ENCODE measurements at places on chromosomes 12 and 14.

- peak; percentile 65 for DNase-seq
Measured at GRCh38 chr14:77037938-77038568, 9.5 kb upstream of the IRF2BPL start.

- peak; percentile 10 for DNase-seq
Measured at GRCh38 chr12:77615332-77615731, 215.4 kb upstream of the NAV3 start.

- no peak for DNase-seq
Measured at GRCh38 chr14:68522510-68523325, 270.1 kb downstream of the ZFP36L1 start.

DNA sequence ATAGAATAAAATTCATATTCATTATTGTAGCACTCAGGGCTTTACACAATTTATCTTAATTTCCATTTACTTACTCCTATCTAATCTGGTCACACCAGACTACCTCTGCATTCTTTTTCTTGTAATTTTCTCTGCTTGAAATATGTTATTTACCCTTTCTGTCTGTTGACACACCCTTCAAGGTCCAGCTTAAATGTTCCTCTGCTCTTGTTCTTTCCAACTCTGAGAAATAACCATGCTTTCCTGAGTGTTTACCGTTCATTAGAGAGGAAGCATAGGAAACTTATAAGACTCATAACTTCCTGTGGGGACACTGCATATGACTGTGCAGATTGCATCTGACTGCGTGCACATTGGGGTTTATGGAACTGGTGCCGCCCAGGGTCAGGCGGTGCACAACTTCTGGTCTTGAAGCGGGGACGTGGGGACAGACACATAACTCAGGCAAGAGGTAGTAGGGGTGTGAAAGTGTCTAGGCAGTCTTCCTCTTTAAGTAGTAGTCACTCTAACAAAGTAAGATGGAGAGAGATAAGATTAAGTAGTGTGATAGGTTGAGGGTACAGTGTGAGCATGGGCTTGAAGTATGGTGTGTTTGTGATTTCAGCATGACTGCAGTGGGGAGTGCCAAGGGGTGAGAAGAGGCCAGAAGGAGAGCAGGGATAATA lies 42.6 kb upstream of the FOXJ2 start:
- no peak for DNase-seq

DNA sequence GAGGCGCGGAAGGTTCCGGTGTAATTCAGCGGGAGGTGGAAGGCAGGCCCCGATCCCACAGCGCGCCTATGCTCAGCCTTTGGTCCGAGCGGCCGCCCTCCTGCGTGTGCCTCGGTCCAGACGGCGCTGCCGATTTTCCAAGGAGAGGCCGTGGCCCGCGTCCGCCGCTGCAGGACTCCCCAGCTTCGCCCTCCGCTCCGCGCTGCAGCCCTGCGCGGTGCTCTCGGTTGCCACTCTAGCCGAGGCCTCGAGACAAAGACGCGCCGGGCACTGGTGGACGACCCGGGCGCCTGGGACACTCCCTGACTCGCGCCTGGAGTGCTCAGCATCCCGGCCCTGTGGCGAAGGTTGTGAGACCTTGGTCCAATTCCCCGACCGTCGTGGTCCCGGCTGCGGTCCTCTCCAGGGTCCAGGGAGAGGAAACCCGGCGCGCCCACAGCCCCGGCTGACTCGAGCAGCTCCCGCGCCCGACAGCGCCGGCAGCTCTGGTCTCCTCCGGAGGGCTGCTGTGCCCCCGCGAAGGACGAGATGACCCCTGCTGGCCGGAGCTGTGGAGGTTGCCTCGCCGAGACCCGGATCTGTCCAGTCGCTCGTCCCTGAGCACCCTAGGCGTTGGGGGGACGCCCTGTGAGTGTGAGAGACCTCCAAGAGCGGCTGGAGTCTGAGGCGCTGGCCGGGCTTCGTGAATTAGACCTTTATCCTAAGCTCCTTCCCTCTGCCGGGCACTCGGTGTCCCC lies 6.5 kb downstream of the HOXC12 start:
- DNase-seq: no peak

GRCh38 chr12:53160000-53160399 lies 20.5 kb upstream of the ZNF740 start:
- no peak for DNase-seq

GRCh38 chr14:35250319-35250718 lies 41.9 kb upstream of the PSMA6 start:
- no peak for DNase-seq

DNA sequence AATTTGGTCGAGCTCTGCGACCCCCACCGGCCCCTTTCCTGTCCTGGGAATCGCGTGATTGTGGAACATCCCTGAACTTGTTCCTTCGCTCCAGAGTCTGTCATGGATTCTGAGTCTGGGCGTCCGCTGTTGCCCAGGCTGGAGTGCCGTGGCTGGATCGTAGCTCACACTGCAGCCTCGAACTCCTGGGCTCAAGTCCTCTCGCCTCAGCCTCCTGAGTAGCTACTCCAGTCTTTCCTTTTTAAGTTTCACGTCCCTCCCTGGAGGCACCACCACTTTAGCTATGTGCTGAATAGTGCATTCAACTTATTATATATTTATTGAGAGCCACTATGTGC lies 698 bp downstream of the ACOT6 start:
- DNase-seq: no peak

GRCh38 chr12:97643924-97644323 lies 181.3 kb downstream of the RMST start:
- no peak for DNase-seq

DNA sequence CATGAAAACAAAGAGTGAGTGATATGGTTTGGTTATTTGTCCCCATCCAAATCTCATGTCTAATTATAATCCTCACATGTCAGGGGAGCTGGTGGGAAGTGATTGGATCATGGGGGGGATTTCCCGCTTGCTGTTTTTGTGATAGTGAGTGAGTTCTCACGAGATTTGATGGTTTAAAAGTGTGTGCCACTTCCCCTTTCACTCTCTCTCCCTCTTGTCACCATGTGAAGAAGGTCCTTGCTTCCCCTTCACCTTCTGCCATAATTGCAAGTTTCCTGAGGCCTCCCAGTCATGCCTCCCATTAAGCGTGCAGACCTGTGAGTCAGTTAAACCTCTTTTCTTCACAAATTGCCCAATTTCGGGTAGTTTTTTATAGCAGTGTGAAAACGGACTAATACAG lies 2.1 kb upstream of the ATXN7L3B start:
- no peak for DNase-seq

DNA sequence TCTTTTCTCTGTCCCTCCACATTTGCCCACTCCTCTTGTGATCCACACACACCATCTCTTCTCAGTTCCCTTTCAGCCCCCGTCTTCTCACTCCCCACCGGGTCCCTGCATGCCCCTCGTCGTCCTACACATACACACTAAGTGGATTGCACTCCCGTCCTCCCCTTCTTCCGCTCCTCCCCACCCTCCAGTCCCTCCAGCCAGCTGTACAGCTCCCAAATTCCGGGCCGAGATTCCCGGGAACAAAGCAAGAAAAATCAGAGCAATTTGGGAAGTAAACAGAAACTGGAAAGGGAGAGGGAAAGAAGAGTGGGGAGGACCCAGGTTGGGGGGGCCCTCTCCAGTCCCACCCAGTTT lies 282 bp upstream of the IGFBP6 start:
- peak; percentile 53 for DNase-seq

- no peak for DNase-seq
Measured at GRCh38 chr14:55451950-55452349, 11.5 kb upstream of the TBPL2 start.

DNA sequence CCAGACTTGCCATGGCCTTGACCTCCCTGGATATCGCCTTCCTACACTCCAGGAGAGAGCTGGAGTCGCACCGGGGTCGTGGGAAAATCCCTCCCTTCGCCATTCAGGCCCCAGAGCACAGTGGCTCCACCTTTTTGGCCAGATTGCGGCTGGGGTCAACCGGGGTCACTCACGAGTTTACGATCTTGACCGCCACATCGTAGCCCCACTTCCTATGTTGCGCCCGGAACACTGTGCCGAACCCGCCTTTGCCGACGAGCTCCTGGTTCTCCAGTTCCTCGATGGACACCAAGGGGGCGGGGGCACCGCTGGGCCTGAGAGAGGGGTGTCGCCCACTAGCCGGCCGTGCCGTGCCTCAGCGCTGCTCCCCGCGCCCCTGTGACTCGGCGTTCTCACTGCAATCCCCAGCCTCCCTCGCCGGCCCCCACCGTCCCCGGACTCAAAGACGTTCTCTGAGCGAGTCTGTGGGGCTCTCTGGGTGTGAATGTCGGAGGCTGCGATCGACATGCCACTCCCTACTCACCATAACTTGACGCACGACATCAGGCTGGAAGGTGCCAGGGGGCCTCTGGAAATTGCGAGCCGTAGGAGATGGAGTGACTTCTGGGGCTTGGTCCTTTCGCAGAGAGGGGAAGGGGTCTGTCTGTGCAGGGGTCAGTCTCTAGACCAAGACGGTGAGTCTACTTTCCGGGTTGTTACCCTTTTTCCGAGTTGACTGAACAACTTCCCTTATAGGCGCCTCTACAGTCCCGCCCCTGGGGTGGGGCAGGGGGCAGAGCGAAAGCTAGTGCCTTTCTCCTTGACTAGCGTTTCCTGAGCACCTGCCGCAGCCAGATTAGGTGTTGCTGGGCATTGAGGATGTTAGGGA lies at the start of gene RIPK3:
Gene RIPK3, minus strand, starts transcription at position 708 of the 868 bp plus-strand sequence. Its CDS starts 165 bp downstream, at position 543.
- DNase-seq: no peak

DNA sequence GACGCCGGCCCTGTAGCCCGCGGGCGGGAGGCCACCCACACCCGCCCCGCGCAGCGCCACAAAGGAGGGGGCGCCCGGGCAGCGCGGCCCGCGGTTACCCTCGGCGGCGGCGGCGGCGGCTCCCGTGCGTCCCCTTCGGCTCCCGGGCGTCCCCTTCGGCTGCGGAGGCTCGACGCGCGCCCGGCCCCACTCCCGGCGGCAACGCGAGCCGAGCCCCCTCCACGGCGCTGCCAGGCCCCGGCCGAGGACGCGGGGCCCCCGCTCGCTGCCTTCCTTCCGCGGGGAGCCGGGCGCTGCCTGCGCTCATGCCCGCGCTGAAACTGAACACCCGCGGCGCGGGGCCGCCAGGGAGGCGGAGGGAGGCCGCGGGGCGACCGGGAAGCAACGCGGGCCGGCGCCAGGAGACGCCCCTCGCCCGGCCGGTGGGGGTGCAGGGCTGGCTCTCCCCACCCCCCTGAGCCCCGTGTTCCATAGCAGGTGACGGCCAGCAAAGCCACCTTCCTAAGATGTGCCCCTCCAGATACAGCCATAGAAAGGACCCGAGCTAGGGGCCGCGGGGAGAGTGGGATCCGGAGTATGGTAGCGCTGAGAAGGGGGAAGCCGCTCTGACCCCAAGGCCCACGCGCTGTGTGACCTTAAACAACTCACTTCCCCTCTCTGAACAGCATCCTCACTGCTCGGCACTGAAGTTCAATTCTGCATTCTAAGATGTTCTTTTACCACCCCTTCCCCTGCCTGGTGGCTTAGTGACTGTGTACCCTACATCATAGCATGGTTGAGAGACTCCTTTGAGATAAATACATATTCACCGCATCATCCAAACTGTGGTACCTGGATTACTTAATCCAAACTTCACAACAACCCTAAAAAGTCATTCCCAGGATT lies 42.8 kb downstream of the KDM2B start:
- peak; percentile 18 for DNase-seq

DNA sequence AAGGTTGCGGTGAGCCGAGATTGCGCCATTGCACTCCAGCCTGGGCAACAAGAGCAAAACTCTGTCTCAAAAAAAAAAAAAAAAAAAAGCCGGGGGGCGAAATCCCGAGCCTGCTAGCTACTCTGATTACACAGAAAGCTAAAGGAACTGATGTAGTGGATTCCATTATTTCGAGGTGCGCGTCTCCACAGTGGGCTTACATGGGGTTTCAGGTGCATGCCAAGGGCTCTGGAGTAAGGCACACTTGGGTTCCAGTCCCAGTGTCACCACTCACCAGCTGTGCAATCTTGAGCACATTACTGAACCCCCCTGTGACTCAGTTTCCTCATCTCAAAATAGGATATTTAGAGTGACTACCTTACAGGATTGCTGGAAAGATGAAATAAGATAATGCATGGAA lies 1.7 kb upstream of the RAB15 start:
- no peak for DNase-seq

GRCh38 chr14:76546426-76547221 lies 170.7 kb downstream of the ESRRB start:
- peak; percentile 46 for DNase-seq

DNA sequence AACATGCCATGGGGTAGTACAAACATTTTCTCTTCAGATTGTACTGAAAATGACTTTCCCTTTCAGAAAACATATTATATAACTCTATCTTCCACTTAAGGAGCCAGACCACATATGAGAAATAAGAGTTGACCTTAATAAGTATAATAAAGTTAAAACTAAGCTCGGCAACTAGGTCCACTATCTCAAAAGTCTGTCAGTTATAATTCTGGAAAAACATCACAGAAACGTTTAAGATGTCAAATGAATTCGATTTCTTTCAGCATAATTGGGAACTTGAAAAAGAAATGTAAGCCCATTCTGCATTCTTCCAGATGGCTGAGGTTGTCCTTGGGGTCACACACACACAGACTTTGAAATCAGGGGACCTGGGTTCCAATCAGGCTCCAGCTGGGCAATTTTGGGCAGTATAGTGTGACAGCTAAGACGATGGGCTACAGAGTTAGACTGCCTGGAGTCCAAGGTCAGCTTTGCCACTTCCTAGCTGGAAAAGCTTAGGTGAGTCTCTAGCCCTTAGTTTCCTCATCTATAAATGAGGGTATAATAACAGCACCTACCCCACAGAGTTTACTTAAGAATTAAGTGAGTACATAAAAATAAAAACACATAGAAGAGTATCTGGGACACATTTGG lies 75.6 kb downstream of the PPP2R5E start:
- DNase-seq: no peak

DNA sequence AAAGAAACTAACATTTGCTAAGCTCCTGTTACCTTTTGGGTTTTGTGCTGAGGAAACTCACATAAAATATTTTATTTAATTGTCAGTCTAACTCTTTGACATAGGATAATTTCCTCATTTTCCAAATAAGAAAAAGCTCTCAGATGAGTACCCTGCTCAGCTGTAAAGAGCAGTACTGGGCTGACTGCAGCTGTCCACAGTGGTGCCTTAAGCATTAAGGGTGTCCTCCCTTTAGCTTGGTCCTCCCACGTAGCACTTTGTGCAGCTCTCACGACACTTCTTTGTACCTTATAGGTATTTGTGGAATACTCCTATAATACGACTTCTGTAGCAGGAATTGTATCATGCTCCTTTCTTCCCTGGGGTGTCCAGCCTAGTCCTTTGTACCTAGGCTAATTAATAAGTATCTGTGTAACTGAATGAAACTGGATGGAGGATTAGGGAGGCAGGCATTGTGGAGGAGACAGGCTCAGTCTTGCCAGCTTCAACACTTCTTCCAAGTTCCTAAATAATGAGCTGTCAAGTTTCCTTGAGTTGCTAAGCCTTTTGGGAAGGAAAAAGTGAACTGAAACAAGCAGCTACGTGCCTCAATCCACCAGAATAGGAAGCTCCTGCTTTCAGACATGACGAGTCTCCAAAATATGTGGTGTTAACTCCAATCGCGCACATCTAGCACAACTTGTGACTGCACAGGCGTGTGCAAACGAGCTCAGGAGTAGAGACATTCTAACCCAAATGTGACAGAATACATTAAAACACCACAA lies 123.0 kb downstream of the SLC38A4 start:
- peak; percentile 76 for DNase-seq

- peak; percentile 67 for DNase-seq
Measured at GRCh38 chr14:75295491-75296345, 17.1 kb downstream of the FOS start.

GRCh38 chr12:123854918-123855317 lies 92.8 kb downstream of the DNAH10 start:
- no peak for DNase-seq
